ENCODE measurements at places on chromosomes 5 and 9.

DNA sequence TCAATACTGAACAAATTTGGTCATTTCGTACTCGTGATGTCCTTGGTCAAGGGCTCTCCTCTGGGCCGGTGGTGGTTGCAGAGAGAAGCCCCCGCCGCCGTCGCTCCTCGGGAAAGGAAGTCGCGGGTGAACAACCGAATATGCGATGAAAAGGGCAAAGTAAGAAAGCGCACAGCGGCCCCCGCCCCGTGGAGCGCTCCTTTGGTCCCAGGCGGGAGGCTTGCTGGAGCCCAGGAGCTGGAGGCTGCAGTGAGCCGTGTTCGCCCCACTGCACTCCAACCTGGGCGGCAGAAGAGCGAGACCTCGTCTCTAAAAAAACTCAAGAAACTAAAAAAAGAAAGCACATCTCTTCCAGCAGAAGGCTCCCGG lies 108.4 kb upstream of the LARP1 start:
- DNase-seq: no peak

- no peak for DNase-seq
Observed at GRCh38 chr5:135593141-135593540, 14.3 kb upstream of the CXCL14 start.

DNA sequence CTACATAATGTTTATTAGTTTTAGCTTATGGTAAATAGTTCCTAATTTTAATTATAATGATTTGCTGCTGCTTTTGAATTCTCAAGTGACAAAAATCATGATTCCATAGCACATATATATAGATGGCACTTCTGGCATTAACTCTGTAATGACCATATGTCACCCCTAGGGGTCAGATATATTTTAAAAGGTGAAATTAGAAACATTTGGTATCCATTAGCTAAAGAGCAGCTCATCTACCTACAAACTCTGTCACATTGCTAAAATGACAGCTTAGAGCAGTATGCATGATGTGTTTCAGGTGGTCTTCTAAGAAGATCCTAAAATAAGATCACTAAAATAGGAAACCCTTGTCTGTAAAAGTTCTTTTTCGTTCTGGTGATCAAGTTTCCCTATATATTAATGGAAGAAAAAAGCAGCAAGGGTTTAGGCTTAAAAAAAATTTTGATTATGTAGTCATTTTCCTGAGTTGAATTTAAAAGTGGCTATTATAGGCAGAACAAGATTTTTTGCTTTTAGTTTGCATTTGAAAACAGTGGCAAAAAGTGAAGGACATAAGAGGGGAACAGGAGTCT lies 157.7 kb upstream of the POU5F2 start:
- no peak for DNase-seq

GRCh38 chr9:85522459-85523092 lies 219.2 kb downstream of the AGTPBP1 start:
- peak; percentile 10 for DNase-seq

DNA sequence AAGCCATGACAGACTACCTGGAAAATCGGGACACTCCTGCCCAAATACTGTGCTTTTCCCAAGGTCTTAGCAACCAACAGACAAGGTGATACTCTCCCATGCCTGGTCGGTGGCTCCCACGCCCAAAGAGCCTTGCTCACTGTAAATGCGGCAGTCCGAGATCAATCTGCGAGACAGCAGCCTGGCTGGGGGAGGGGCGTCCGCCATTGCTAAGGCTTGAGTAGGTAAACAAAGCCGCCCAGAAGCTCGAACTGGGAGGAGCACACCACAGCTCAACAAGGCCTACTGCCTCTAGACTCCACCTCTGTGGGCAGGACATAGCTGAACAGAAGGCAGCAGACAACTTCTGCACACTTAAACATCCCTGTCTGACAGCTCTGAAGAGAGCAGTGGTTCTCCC lies 272.1 kb upstream of the CCNG1 start:
- DNase-seq: no peak

DNA sequence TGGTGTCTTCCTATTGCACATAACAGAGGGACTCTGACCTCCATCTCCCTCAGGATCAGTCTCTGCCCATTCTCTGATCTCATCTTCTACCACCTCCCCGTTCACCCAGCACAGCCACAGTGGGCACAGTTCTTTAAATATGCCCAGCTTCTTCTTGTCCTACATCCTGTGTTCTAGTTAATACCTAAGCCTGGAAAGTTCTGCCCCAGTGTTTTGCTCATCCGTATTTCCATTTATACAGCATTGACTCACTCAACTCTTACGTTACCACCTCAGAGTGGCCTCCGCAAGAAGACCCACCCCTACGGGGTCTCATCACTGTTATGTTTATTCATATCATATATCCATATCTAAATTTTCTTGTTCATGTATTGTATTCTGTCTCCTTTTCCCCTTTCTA lies 315.5 kb downstream of the ADGRV1 start:
- DNase-seq: no peak

DNA sequence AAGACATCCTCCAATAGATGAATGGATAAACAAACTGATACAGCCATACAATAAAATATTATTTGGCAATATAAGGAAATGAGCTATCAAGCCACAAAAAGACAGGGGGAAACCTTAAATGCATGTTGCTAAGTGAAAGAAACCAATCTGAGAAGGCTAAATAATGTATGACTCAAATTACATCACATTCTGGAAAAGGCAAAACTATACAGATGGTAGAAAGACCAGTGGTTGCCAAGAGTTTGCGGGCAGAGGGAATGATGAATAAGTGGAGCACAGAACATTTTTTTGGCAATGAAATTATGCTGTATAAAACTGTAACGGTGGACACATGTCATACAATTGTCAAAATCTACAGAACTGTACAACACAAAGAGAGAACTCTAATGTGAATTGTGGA lies 63.3 kb downstream of the CSF2 start:
- DNase-seq: no peak

GRCh38 chr9:89444925-89445765 lies 52.8 kb downstream of the SEMA4D start:
- no peak for DNase-seq

DNA sequence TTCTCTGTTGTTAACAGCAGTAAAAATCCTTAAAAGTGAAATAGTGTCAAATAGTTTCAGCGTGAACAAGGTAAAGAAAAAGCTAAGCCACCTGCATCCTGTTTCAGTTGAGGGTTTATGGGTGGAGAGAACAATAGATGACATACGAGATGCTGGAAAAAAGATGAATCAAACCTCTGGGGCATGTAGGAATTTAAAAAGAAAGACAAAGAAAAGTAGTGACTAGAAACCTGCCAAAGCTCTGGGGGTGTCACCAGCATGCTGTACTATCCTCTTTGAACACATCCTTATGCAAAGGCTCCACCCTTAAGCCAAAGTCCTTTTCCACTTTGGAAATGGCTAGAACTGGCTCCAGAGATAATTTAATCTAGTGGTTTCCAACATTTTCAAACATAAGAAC lies 22.2 kb downstream of the SCAI start:
- no peak for DNase-seq

- no peak for DNase-seq
Observed at GRCh38 chr5:57232293-57233033, 58.6 kb downstream of the GPBP1 start.

GRCh38 chr9:109953300-109953699 lies 173.3 kb downstream of the PALM2AKAP2 start:
- no peak for DNase-seq

GRCh38 chr5:112863549-112863948 lies 2.5 kb downstream of the SRP19 start:
- no peak for DNase-seq

DNA sequence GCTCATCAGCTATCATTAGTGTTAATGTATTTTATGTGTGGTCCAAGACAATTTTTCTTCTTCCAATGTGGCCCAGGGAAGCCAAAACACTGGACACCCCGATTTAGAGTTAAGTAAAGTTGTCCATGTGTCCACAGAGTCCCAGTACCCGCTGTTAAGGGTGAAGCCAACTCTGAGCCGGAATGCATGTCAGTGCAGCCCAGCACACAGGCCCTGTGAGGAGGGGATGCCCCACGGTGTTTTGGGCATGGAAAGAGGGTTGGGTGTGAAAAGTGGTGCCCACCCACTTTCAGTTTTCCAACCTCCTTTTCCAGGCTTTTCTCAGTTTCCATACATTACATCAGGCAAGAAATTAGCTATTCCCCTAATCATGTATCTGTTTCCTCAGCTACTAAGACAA lies 24.4 kb downstream of the SHC3 start:
- DNase-seq: no peak

- no peak for DNase-seq
Observed at GRCh38 chr5:128775558-128775957, 189.7 kb upstream of the SLC27A6 start.

GRCh38 chr9:93677641-93678136 lies 101.3 kb downstream of the PHF2 start:
- no peak for DNase-seq

- no peak for DNase-seq
Observed at GRCh38 chr9:89635816-89636215, 31.0 kb downstream of the GADD45G start.

DNA sequence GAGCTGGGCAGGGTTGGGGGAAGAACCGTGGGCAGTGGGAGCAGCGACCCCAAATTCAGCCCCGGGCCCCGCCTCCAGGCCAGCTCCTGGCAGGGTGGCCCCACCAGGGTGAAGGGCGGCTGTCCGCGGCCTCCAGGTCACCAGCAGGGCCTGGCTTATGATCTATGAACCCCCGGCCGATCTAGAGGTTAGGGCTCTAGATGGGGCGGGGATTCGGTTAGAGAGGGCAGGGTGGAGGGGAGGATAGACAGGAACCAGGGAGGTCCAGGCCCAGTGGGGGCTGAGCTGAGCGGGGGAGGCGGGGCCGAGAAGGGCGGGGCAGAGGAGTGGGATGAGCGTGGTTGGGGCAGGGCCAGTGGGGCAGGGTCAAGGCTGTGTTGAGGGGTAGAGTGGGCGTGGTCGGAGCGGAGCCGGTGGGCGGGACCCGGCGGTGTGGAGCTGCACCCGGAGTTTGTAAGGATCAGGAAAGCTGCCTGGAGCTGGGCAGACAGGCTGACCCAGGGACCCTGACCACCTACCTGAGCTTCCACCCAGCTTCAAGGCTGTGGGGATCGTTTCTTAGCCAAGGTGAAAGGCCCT lies 29.3 kb upstream of the OBP2B start:
- DNase-seq: peak; percentile 52

DNA sequence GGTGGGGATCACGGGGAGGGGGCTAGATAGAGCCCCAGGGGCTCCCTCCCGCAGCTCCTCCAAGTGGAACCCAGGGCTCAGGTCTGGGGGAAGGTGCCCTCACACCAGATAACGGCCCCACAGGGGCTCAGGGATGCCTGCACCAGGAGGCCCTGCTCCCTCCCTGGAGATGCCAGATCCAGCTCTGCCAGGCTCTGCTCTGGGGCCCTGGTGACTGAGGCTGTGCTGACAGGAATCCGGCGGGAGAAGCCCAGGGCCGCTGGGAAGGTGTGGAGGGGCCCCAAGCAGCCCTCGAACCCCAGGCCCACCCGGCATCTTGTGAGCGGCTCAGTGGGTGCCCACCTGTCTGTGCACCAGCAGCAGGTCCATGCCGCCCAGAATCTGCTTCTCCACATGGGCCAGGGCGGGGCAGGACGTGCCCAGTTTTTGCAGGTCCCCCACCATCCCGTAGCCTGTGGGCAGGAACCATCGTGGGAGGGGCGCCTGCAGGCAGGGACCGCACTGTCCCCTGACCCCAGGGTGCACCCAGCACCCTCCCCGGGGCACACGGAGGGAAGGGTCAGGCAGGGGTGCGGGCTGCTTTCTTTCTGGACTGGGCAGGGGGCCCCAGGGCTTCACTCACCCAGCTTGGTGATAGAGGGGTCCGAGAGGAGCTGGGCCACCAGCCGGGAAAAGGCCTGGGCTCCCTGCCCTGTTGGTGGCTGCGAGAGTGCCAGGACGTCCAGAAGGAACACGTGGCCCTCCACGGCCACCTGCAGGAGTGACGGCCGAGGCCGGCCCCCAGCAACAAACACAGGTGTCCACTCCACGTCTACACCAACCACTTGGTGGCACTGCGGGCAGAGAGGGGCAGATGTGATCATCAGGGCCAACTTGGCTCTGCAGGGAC lies 48.9 kb upstream of the NRARP start:
- DNase-seq: no peak

DNA sequence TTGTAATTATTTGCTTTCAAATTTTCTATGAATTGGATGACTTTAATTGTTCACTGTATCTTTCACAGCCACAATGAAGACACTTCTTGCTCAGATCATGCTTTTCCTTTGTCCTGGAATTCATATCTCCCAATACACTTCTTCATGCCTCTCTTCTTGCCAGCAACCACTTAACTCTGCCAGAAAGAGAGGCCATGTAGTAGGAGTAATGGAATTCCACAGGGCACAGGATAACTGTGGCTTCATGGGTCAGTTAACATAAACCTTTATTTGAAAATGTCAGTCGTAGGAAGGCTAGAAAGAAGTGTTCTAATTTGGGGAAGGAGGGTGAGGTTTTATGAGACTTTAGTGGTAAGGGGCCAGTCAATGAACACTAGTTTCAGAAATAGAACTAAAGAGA lies 190.3 kb downstream of the TMEM167A start:
- DNase-seq: no peak

- DNase-seq: no peak
Observed at GRCh38 chr9:91408475-91408874, 15.2 kb downstream of the NFIL3 start.

DNA sequence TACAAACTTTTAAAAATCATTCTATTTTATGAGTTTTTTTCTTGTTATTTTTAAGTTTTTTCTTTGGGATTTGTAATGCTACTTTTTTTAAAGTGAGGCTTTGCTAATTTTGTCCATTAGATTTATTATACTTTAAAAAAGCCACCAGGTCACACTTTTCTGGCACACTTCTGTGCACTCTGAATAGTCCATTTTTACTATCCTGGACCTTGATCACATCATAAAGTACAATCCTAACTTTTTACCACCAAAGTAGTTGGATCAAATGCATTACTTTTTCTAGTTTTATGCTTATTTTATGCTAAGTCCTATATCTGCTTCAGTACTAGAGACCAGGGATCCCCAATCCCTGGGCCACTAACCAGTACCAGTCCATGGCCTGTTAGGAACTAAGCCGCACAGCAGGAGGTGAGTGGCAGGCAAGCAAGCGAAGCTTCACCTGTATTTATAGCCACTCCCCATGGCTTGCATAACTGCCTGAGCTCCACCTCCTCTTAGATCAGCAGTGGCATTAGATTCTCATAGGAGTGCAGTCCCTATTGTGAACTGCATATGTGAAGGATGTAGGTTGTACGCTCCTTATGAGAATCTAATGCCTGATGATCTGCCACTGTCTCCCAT lies 16.0 kb downstream of the FRRS1L start:
- no peak for DNase-seq

DNA sequence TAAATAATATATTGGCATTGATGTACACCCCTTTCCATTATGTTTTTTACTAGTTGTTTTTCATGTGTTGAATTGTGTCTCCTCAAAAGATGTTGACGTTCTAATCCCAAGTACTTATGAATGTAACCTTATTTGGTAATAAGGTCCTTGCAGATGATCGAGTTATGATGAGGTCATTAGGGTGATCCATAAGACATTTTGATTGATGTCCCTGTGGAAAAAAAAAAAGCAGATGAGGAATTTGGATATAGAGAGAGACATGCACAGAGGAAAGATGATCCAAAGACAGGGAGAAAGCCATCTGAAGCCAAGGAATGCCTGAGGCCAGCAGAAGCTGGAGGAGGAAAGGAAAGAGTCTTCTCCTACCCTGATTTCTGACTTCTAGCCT lies 632.7 kb downstream of the TLR4 start:
- DNase-seq: no peak

- no peak for DNase-seq
Observed at GRCh38 chr5:123089914-123090660, 1.0 kb downstream of the PRDM6 start.
